ENCODE measurements at places on chromosomes 11 and 22.
A peak's percentile ranks its signal among the peaks of the same experiment; 100 is the strongest.

DNA sequence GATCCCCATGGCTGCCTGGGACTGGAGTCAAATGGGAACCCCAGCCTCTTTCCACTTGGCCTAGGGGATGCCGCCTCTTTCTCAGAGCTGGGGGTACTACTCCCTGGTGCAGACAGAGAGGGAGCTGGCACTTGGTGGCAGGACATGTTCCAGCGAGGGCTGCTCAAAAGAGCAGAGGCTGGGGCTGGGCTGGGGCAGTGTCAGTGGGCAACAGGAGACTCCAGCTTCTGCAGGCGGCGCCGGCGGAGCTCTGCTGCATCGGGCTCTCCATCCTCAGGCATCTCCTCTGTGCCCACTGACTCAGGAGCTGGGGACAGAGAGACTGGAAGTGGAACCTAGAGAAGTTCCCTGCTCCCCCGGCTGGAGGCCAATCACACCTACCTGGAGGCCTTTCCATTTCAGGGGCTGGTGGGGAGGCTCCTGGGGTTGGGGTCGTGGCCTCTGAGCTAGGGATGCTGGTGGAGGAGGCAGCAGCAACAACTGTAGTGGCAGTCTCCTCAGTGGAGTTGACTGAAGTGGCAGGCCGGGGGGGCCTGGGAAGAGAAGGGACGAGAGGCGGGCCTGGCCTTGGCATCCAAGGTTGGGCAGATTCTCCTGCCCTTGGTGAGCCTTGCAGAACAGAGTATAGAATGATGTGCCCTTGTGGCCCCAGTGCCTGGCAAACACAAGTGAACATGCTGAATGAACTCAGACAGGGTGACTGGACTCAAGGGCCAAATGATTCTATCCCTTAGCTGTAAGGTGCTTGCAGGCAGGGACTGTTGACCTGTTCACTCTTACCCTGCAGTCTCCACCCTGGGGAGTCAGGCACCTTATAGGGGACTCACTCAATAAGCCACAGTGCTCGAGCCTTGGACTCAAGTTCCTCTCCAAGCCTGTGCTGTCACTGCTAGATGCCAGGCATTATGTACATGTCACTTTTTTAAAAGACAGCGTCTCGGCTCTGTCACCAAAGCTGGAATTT, 5.9 kb downstream of the SYVN1 start:
- DNase-seq: no peak

DNA sequence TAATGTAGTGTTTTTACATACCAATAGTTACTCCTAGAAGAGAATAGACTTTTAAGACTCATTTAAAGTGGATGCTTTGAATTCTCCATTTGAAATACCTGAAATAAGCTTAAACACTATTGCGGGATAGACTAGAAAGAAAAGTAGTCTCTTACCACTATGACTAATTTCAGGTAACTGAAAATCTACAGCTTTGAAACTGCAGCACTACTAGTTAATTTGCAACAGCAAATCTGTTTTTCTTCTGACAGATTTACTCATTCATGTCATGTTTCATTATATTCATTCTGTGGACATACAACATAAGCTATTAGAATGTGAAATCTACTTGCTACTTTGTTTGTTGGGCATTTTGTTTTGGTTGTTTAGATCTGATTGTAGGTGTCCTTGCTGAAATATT, 153.6 kb downstream of the MAML2 start:
- no peak for DNase-seq

GRCh38 chr11:78373689-78374088, 43.9 kb downstream of the GAB2 start:
- no peak for DNase-seq

GRCh38 chr22:19658967-19659804, 55.1 kb upstream of the SEPTIN5 start:
- DNase-seq: no peak

DNA sequence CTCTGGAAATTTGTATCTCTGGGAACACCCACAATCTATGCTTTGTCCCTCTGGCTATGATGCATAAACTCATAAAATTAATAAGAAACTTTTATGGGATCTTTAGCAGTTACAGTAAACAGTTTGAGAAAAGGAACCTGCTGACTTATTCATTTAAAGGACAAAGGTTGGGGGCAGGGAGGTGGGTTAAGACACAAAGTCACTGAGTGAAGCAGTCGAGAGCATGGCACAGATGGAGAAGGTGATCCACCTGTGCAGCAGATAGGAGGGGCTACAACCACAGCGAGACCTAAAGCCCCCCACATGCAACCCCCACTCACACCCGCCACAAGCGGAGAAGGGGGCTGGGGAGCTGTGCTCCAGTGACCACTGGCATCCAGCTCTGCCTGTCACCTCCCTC, 45.0 kb downstream of the SMCO4 start:
- DNase-seq: no peak

DNA sequence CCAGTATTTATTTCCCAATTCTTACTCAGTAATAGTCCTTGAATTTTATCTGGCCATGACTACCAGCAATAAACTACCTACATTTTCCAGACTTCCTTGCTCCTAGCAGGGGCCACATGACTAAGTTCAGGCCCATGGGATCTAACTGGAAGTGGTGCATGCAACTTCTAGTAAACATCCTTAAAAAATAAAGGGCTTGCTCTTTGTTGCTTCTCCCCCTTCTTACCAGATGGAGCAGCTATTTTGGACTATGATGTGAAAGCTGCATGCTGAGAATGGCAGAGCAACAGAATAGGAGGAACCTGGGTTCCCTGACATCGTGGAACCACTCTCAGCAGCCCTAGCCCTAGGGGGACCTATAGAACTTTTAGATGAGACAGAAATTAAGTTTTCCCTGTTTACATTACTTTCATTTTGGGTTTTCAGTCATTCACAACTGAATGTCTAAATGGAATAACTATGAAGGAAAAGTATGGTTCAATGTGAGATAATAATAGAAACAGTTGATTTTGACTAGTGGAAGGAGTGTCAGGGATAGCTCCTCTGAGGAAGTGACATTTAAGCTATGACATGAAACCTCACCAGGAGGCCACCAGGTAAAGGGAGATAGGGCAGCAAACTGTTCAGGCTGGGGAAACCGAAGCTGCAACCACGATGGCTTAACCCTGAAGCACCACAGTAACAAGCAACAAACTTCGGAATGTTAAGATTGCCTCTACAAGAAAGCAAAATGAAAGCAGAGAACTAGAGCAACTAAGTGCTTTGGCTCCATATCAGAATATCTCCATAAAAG, 48.9 kb downstream of the PHF21A start:
- DNase-seq: no peak

DNA sequence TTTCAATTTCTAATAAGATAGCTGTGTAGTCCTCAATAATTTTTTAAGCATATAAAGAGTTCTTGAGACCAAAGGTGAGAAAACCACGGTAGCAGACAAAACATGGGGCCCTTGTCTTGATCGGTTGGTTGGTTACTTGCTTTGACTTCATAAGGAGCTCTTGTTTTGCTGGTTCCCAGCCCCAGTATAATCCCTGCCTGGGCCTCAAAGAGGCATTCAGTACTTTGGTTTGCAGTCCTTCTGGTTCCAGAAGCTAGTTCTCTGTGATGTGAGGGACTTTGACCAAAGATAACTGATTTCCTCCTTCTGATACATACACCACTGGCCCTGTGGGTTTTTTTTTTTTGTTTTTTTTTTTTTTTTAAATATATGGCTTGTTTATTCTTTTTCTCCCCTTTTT, 17.1 kb downstream of the MARK2 start:
- no peak for DNase-seq

- peak; percentile 32 for DNase-seq
Observed at GRCh38 chr22:17781319-17782031, 7.2 kb upstream of the BID start.

DNA sequence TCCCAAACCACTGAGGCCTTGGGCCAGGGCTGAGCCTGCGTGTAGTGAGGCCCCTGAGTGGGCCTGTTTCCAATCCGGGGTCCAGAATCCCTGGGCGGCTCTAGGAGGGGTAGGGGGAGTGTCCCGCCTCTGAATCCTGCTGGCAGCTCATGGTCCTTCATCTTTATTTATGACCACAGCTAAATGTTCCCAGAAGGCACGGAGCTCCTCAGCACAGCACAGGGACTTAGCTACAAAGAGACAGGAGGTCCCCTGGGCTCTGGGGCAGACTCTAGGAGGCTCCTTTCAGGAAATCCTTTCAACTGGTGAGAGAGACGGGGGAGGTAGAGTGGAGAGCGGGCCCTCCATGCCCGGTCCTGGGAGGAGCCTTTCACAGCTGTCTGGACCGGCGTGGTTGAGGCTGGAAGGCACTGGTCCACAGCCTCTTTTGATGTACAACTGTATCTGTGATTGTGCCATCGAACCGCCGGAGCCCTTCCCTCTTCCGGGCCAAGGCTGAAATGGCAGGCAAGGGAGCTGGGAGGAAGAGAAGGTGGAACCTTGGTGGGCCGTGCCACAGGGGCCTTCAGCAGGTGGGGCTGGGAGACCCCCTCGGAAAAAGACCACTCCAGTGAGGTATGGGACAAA, 46.8 kb downstream of the SCUBE1 start:
- DNase-seq: no peak

DNA sequence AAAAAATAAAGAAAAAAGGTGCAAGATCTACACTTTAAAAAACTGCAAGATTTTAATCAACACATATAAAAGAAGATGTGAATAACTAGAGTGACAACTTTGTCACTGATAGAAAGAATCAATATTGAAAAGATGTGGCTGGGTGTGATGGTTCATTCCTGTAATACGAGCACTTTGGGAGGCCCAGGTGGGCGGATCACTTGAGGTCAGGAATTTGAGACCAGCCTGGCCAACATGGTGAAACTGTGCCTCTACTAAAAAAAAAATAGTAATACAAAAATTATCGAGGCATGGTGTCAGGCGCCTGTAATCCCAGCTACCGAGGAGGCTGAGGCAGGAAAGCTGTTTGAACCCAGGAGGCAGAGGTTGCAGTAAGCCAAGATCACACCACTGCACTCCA, 21.0 kb upstream of the FBLN1 start:
- DNase-seq: no peak

GRCh38 chr22:48053486-48053885, 1291.0 kb downstream of the TBC1D22A start:
- no peak for DNase-seq

DNA sequence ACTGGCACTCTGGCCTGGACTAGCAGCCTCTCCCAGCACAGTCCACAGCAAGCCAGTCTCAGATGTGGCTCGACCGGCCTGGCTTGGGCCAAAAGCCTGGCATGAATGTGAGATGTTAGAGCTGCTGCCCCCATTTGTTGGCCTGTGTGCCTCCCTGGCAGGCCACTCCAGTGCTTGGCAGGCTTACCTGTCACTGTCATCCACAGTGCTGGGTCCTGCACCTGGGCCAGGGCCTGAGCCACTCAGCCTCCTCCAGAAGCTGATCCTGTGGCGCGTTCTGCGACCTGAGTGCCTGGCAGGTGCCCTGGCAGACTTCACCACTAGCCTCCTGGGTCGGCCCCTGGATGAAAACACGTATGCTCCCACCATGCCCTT, 36.1 kb downstream of the RRP8 start:
- no peak for DNase-seq

DNA sequence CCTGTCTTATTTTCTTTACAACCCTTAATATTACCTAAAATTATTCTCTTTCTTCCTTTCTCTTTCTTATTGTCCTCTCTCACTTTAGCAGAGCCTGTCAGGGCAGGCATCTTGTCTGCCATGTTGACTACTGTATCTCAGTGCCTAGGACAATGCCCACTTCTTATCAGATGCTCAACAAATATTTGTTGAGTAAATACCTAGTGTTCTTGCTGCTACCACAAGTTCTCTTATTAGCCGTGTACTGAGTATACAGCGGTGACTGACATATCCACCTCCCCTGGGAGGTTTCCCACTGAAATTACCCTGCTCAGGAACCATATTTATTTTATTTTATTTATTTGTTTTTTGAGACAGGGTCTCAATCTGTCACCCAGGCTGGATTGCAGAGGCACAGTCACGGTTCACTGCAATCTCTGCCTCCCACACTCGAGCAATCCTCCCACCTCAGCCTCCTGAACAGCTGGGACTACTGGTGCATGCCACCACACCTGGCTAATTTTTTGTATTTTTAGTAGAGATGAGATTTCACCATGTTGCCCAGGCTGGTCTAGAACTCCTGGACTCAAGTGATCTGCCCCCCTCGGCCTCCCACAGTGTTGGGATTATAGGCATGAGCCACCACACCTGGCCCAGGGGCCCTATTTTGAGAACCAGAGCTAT, 6.7 kb downstream of the HPX start:
- DNase-seq: no peak

- DNase-seq: no peak
Observed at GRCh38 chr11:22807391-22807790, 22.2 kb downstream of the SVIP start.

GRCh38 chr22:45704648-45705047, 33.0 kb downstream of the ATXN10 start:
- DNase-seq: no peak

- no peak for DNase-seq
Observed at GRCh38 chr11:1863352-1864216, 10.7 kb downstream of the LSP1 start.

DNA sequence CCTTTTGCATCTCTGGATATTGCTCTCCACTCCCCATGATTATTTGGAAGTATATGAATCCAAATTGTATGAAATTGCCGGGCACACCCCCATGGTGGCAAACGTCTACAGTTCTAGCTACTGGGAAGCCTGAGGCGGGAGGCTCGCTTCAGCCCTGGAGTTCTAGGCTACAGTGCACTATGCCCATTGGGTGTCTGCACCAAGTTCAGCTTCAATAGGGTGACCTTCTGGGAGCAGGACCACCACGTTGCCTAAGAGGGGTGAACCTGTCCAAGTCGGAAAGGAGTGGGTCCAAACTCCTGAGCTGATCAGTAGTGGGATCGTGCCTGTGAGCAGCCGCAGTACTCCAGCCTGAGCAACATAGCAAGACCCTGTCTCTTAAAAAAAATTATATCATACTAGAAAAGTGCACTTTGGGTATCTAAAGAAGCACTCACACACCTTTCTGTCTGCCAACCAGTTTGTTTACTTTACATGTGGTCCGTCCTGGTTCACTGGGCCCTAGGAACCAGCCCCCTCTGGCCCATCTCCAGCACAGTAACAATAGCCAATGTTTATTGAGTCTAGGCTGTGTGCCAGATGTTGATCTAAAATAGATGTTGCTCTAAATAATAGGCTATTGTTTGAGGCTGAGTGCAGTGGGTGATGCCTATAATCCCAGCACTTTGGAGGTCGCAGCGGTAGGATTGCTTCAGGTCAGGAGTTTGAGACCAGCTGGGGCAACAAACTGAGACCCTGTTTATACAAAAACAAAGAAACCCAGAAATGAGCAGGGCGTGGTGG, 16.4 kb upstream of the KAT5 start:
- no peak for DNase-seq

DNA sequence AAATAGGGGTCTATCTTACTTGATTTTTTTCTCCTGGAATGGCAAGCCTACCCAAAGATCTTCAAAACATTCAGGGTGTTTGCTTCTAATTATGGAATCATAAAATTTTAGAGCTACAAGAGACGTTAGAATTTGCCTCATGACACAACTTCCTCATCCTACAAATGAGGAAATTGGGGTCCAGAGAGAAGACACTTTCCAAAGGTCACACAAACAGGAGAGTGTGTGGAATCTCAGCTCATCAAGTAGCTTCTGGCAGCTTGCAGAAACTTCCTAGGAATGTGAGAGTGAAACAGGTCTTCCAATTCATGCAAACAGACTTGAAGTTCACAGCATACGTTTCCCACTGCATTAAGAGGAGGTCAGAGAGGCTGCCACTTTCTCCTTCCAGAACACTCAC, 976.0 kb downstream of the OPCML start:
- DNase-seq: no peak
